CD4-positive, alpha-beta T cell treated with Interleukin-6 for 4 hours (primary cell): ENCODE measurements at places on chromosomes 7 and 10.

- no peak for DNase-seq
Measured at GRCh38 chr7:1495564-1496242, 8.5 kb downstream of the INTS1 start.

- DNase-seq, result no peak
Measured at GRCh38 chr7:42235741-42236161, 1.3 kb downstream of the GLI3 start.

DNA sequence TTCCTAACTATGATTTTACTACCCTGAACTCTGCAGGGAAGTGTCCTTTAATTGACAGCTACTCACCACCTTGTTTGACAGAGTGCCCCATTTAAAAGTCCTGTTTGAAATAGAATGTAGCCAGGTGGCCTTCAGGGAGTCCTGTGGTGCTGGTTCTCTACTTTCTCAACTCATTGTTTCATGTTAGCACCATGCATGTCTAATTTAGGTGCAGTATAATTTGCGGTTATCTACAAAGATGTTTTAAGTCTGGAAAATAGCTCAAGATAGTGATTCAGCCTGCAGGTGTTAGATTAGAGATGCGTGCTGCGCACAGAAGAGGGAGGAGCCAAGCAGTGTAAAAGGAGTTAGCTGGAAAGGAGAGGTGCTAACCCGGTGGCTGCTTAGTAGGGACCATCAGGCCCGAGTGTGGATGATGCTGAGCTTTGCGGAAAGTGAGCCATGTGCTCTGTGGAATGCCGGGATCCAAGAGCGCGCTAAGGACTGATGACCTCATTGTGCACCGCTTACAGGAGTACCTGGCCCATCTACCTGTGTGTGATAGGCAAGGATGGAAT is 1.2 kb downstream of the CCM2 start:
- peak; percentile 81 for DNase-seq

- DNase-seq, result no peak
Measured at GRCh38 chr10:5503477-5503835, 4.1 kb upstream of the CALML5 start.

DNA sequence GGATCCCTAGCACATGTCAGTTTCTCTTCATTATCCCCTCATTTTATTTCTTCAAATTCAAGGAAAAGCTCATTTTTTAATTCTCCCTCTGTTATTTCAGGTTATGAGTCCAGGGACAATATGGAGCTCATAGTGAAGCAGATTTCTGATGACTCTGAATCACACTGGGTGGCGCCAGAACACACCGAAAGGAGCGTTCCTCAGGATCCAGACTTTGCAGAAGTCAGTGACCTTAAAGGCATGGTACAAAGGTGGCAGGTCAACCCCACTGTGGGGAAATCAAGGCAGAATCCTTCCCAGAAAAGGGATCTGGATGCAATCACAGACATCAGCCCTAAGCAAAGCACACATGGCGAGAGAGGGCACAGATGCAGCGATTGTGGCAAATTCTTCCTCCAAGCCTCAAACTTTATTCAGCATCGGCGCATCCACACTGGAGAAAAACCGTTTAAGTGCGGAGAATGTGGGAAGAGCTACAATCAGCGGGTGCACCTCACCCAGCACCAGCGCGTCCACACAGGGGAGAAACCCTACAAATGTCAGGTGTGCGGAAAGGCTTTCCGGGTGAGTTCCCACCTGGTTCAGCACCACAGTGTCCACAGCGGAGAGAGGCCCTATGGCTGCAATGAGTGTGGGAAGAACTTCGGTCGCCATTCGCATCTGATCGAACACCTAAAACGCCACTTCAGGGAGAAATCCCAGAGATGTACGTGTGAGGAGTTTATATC is 21.4 kb downstream of the ZKSCAN5 start:
- peak; percentile 39 for DNase-seq

GRCh38 chr7:105766421-105767073 is 109.9 kb downstream of the ATXN7L1 start:
- DNase-seq, result no peak

- DNase-seq, result no peak
Measured at GRCh38 chr7:38751416-38751815, 120.2 kb upstream of the AMPH start.

GRCh38 chr10:7435674-7436073 is 24.8 kb upstream of the SFMBT2 start:
- no peak for DNase-seq

- DNase-seq, result no peak
Measured at GRCh38 chr10:62433901-62434300, 59.7 kb downstream of the ZNF365 start.

DNA sequence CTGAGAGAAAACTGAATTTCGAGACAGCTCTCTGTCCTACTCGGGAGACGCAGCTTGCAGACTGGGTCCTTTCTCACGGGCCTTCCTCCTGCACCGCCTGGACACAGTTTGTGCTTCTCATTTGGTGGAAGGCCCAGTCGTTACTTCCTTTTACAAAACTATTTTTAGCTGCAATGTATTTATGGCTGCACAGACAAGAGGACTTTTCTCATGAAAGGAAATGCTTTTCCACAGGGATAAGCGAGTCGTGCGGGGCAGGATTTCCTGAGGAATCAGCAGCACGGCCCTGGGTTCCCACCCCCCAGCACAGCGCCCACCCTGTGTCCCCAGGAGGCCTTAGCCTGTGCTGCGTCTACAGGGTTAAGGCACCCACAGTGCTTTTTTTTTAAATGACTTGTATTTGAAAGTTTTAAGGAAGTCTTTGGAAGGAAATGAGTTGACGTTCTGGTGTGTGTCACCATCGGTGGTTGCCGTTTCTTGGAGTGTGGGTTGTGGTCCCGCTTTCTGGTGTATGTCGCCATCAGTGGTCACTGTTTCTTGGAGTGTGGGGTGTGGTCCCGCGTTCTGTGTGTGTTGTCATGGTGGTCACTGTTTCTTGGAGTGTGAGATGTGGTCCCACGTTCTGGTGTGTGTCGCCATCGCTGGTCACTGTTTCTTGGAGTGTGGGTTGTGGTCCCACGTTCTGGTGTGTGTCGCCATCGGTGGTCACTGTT is 50.9 kb downstream of the INPP5A start:
- no peak for DNase-seq

- DNase-seq, result no peak
Measured at GRCh38 chr10:20474064-20474463, 423.0 kb downstream of the NEBL start.

- no peak for DNase-seq
Measured at GRCh38 chr7:111103678-111104274, 12.8 kb downstream of the LRRN3 start.

- DNase-seq, result no peak
Measured at GRCh38 chr10:112815269-112816032, 134.6 kb upstream of the TCF7L2 start.

DNA sequence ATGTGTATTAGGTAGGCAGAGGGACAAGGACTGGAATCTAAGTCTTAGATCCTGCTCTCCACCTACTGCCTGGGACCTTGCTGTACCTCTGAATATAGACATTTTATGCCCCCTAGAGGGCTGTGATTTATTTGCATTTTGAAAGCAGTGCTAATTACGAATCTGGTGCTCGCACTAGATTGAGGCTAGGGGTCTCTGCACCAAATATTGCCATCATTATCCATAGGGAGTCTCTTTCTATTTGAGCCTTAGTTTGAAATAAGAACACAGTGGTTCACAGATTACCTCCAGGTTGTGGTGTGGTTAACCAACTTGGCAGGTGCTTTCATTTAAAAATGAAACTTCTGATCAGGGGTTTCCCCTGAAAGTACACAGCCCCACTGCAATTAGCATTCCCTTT is 41.8 kb downstream of the CNNM1 start:
- no peak for DNase-seq

DNA sequence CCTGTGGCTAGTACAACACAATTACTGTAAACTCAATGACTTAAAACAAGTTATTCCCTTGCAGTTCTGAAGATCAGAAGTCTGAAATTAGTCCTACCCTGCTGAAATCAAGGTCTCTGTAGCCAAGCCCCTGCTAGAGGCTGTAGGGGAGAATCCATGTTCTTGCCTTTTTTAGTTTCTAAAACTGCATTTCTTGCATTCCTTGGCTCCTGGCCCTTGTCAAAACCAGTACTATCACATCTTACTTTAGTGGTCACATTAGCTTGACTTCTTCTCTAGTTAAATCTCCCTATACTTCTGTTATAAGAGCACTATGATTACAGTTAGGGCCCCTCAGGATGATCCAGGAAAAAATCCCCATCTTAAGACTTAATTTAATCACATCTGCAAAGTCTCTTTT is 567.0 kb downstream of the GFRA1 start:
- no peak for DNase-seq

DNA sequence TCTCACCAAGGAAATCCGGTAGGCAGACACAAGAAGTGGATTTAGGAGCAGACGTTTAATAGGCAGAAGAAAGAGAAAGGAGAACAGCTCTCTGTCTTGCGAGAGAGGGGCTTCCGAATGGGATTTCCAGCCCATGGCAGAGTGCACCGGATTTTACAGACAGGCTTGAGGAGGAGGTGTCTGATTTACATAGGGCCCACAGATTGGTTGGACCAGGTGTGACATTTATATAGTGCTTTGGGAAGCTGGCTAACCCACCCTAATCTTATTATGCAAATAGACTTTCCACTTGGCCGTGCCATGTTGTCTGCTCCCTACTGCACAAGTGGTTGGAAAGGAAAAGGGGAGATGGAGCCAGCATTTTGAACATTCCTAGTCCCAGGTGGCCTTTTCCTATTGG is 57.8 kb downstream of the ANKMY2 start:
- no peak for DNase-seq

DNA sequence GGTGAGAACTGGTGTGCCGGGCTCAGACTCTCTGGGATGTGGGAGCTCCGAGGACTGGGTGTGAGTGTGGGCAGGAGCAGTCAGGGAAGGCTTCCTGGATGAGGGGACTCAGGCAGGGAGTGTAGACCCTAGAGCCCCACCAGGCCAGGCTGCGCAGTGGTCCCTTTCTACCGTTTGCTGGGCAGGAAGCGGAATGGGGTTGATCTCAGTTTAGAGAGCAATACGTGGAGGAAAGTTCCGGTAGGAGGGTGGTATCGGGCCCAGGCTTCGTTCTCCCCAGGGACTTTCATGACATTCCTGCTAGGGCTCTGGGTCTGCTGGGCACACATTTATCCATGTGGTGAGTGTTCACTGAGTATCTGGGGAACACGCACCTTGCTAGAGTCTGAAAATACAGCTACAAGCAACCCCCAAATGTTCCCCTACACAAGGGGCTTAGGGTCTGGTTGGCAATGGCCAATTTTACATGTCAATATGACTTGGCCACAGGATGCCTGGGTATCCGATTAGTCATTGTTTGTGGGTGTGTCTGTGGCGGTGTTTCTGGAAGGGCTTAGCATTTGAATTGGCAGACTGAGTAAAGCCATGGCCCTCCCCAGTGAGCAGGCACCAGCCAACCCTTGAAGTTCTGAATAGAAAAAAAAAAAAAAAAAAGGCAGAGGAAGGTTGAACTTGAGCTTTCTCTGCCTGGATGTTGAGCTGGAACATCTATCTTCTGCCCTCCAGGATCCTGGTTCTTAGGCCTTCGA is 20.8 kb downstream of the GHRHR start:
- DNase-seq, result no peak

- peak; percentile 5 for DNase-seq
Measured at GRCh38 chr7:53811555-53812079, 730.6 kb upstream of the VSTM2A start.

DNA sequence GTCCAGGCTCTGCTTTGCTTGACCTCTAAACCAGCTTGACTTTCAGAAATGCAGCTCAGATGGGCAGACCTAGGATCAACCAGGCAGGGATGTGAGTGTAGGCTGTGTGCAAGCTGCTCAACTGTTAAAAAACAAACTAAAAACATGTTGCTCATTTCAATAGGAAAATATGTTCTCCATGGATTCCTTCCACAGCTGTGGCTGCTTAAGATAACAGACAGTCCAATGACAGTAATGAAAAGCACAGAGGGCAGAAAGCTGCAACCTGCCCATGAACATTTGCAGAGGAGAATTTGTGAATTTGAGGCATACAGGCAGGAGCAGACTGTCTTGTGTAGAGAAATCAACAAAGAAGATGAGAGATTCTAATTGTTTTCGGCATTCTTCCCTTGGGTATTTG is 534.2 kb downstream of the CCSER2 start:
- DNase-seq, result no peak

DNA sequence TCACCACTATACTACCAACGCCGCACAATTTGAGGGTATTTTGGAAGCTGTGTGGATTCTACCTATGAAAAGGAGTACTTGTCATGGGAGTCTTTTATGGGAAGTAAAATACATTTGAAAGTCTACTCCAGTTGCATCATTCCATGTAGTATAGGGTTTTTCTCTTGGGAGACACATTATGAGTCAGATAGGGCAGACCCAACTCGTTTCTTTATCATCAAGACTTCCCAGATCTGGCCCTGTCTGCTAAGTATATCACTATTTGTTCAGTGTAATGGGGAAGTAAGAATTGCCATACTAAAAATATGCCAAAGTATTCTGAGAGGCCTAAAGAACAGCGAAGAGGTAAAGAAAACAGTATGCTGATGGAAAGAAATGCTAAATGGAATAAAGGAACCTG is 144.2 kb downstream of the SPAG6 start:
- no peak for DNase-seq

DNA sequence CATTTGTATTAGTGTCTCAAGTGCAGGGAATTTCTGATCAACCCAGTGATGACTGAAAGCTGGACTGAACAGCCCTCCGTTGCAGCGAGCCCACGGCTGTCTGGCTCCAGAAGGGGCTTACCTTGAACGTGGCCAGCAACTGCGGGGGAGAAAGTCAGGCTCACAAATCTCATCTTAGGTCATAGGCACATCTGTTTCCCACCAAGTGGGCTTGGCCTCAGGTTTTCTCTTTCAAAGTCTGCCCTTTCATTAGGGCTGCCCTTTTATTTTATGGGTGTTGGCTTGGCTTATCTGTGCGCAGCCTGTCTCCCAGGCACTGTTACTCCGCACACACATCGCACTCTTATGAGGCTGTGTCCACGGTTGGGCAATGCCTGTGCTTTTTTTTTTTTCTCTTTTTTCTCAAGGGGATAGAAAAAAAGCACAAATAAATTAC is 178.0 kb downstream of the JCAD start:
- DNase-seq, result no peak
